ENCODE measurements at places on chromosomes 4 and X. TPM values are rescaled to one million over a fixed set of nuclear protein-coding genes. Genes with fewer than 3 reads are reported as not detected.

SERTM2 gene
- total RNA-seq = not detected

WDR17 gene
- 0.26 TPM for total RNA-seq

NOX1 gene
- not detected for total RNA-seq

SPANXA2 gene
- not detected for total RNA-seq

CNGA1 gene
- total RNA-seq = not detected

IL2 gene
- 0.67 TPM for total RNA-seq

PRMT9 gene
- 12.6 TPM for total RNA-seq

MAGEA9B gene
- not detected for total RNA-seq

DMRTC1 gene
- total RNA-seq = 0.36 TPM
